ENCODE measurements at places on chromosomes 11 and 22.

DNA sequence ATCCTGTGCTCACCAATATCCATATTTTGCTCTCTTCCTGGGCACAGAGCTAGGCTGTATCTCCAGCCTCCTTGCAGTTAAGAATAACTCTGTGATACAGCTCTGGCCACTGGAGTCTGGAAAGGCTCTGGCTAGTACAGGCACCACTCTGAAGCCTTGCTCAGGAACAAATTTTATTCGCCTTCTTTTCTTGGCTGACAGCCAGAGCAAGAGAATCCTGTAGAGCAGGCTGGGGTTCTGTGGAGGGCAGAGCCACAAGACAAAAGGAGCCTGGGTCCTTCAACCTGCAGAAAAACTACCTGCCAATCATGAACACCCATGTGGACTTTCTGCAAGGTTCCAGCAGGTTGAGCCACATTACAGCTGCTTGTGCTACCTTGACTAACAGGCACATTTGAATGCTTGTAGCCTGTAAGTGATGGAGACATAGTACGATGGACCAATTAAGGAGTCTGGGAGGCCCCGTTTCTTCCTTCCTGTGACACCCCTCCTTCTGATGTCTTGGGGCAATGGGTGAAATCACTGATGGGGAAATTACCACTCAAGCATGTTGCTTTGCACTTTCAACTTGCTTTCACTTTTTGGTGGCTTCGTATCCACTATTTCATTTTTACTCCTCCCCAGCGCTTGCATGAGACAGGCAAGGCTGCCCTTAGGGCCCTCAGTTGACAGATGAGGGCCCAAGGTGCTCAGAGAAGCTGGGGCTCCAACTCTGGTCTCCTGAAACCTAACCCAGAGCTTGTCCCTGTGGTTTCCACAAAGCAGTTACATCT, 267.2 kb upstream of the SYN3 start:
- DNase-seq, result no peak

DNA sequence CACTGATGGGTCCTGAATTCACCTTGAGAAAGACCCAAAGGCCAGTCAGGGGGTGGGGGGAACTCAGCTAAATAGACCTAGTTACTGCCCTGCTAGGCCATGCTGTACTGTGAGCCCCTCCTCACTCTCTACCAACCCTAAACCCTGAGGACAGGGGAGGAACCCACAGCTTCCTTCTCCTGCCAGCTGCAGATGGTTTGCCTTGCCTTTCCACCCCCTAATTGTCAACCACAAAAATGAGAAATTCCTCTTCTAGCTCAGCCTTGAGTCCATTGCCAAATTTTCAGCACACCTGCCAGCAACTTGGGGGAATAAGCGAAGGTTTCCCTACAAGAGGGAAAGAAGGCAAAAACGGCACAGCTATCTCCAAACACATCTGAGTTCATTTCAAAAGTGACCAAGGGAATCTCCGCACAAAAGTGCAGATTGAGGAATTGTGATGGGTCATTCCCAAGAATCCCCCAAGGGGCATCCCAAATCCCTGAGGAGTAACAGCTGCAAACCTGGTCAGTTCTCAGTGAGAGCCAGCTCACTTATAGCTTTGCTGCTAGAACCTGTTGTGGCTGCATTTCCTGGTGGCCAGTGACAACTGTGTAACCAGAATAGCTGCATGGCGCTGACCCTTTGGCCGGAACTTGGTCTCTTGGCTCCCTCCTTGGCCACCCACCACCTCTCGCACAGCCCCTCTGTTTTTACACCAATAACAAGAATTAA, 2.4 kb upstream of the TTC36 start:
- no peak for DNase-seq

- no peak for DNase-seq
Measured at GRCh38 chr11:118152552-118153471, at the start of gene SCN4B. Gene SCN4B (minus strand): TSS chr11:118152823. CDS start chr11:118152673, 150 bp downstream.

- no peak for DNase-seq
Measured at GRCh38 chr11:7573193-7573557, 59.4 kb downstream of the PPFIBP2 start.

- DNase-seq, result no peak
Measured at GRCh38 chr11:112195951-112196351, 20.6 kb downstream of the BCO2 start.

- no peak for DNase-seq
Measured at GRCh38 chr11:120196826-120197225, 14.0 kb upstream of the OAF start.

- no peak for DNase-seq
Measured at GRCh38 chr11:7595016-7595866, 78.1 kb downstream of the CYB5R2 start.

- DNase-seq, result no peak
Measured at GRCh38 chr11:62269654-62270278, at the start of gene SCGB2A2. Gene SCGB2A2 (plus strand): TSS chr11:62270158. CDS start chr11:62270217, 59 bp downstream.

DNA sequence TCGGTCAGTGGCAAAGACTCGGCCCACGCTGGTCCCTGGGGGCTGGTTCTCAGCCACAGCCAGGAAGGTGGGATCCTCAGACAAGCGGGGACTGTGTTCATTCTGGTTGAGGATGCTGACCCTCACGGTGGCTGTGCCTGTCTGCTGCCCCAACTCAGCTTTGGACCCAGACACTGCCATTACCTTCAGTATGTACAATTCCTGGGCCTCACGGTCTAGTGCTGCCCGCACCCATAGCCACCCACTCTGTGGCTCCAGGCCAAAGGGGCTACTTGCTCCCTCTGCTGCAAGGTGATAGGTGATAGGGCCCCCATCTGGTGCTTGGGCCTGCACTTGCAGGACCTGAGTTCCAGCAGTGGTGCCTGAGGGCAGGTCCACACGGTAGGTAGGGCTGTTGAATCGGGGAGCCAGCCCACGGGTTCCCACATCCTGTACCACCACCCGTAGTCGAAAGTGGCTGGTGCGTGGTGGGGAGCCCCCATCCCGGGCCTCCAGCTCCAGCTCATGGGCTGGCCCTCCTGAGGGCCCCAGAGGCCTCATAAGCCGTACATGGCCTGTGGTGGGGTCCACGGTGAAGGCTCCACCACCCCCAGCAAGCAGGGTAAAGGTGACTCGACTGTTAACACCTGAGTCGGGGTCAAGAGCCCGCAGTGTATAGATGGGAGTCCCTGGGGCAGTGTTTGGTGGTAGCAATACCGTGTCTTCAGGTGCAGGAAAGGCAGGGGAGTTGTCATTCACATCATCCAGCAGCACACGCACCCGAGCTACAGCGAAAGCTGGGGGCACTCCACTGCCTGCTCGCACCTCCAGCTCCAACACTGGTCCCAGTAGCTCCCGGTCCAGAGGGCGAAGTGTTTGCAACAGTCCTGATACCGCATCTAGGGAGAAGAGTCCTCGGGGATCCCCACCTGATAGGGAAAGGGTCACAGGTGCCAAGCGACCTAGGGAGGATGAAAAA, 13.2 kb upstream of the TPP1 start:
- no peak for DNase-seq

GRCh38 chr11:1148752-1149180, 9.0 kb upstream of the MUC5AC start:
- DNase-seq, result no peak

DNA sequence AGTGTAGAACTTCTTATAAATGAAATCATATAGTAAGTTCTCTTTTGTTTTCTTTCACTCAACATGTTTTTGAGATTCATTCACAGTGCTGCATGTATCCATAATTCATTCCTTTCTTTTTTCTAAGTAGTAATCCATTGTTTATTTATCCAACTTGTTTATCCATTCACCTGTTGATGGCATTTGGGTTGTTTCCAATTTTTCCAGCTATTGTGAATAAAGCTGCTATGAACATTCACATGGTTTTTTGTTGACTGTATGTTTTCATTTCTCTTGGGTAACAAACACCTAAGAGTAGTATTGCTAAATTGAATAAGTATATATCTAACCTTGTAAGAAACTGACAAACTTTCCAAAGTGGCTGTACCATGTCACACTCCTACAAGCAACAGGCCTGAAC, 23.5 kb downstream of the MRTFA start:
- no peak for DNase-seq

DNA sequence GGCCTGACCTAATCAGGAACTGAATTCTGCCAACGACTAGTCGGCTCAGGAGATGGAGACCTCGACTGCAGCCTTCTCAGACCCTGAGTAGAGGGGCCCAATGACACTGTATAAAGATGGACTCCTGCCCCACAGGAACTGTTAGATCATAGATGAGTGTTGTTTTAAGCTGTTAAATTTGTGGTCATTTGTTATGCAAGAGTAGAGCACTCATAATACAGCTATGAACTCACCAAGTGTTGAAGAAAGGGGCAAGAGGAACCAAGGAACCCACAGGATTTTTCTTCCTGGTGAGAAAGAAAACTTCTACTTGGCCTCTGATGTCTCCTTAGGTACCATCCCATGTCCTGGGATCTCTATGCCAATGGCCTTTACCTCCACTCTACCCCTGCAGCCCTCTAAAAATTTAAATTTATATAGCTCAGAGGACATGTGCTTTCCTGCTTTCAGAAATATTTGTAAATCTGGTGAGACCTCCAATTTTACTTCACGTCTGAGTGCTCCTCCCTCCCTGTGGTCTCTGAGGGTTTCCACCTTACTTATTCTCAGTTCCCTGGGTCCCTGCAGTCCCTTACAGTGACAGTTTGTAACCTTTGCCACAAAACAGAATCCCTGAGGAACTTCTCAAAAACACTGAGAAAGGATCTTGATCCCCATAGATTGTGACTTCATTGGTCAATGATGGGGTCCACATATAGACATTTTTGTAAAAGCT, 256.3 kb upstream of the ARHGAP20 start:
- DNase-seq, result no peak

DNA sequence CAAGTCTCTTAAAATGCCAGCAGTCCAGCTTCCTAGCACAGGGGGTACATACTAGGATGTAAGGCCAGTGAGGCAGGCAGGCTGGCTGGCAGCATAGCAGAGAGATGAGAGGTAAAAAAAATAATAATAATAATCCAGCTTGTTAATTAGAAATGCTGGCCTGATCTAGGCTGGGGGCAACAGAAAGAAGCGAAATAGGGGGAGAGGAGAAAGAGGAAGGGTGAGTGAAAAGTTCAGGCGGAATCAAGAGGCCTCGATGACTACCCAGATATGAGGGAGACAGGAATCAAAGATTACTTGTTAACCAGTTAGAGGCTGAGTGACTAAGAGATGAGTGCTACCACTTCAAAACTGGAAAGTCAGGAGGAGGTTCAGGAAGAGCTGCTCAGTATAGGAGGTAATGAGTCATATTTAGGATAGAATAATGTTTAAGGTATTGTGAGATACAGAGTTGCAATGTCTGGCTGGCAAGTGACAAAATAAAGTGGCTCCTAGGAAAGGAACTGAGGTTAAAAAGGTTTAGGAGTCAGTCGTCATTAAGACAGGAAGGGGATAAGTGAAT, 2.8 kb downstream of the ALKBH8 start:
- no peak for DNase-seq

DNA sequence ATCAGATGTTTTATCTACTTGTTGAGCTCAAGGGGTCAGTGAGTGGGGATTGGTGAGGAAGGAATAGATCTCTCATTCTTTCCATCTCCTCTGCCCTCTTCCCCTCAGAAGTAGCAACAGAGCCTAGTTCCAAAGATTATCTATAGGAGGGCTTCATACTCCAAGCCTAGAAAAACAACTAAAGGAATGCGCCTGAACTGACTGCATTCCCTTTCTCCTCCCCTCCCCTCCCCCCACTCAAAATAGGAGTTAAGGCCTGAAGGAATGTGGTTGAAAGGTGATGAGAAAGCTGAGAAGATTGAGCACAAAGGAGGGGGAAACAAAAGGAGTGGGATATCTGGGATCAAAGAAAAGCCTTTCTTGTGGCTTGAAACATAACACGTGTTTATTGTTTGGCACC, 10.5 kb downstream of the EMSY start:
- no peak for DNase-seq

DNA sequence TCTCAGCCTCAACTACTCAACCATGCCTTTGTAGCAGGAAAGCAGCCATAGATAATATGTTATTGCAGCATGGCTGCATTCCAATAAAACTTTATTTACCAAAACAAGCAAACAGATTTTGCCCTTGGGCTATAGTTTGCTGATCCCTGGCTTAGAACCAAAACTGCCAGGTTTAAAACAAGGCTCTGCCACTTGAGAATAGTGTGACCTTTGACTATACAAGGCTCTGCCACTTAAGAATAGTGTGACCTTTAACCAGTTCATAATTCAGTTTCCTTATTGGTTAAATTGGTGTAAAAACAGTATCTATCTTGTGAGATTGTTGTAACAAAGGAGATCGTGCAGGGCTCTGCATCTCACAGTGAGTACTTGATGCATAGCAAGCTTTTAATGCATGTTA, 217.3 kb upstream of the MTNR1B start:
- DNase-seq, result no peak

DNA sequence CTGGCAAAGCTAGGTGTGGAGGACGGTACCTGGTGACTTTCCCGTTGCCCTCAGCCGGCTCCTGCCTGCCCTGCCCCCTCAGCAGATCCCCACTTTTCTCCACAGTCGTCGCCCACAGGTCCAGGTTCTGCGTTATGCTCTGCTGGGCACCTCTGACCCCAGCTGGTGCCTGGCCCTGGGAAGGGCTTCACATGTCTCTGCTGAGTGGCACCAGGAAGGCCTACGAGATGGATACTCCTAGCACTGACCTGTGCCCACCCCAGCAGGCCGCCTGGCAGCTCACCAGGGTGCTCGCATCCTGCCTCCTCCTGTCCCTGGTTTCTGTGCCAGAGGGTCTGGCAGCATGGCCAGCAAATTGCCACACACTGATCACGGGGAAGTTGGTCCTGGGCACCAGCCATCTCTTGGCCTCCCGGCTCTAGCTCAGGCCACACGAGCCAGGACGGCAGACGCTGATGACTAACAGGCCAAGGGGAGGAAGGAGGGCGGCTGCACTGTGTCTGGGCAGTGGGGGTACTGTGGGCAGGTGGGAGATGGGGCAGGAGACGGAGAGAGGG, 13.8 kb downstream of the CARS1 start:
- DNase-seq, result no peak
